ENCODE measurements at places on chromosomes 6 and 20.

DNA sequence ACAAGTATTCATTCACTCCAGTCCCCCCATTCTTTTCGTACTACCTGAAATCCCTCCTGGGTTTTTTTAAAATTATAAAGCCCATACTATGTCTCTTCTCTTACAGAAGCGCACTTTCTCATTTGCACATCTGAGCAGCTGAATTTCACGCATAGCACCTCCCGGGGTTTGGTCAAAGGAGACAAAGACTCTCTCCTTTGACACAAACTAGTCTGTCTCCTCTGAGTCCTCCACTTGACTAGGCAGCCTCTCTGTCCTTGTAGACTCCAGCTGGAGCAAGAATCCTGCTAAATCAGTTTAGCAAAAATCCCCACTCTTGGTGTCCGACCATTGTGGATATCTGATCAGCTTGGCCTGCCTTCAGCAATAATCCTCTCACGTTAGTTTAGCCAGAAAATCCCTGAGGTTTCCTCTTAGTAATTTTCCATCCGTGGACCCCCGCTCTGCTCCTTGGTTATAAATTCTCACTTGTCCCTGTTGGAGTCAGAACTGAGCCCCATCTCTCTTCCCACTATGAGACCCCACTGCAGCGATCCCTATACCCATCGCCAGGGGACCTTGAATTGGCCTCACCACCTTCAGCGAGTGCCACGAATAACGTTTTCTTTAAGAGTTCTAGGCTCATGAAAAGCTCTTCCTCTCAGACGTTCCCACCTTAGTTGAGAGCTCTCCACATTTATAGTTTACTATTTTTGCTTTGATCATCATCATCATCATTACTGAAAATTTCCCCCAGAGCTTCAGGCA, 29.0 kb downstream of the PDYN start:
- DNase-seq = no peak

GRCh38 chr20:34251619-34252018, 10.4 kb downstream of the ASIP start:
- DNase-seq = no peak

GRCh38 chr6:166456395-166457156, 73.8 kb upstream of the MPC1 start:
- no peak for DNase-seq

- no peak for DNase-seq
Observed at GRCh38 chr6:52522655-52523054, 54.2 kb downstream of the TRAM2 start.

- DNase-seq = no peak
Observed at GRCh38 chr20:22562620-22563019, 21.8 kb downstream of the FOXA2 start.

- peak; percentile 14 for DNase-seq
Observed at GRCh38 chr20:19211661-19212468, 577 bp upstream of the SLC24A3 start.

GRCh38 chr6:42105156-42105648, 37.2 kb downstream of the C6orf132 start:
- DNase-seq = no peak

DNA sequence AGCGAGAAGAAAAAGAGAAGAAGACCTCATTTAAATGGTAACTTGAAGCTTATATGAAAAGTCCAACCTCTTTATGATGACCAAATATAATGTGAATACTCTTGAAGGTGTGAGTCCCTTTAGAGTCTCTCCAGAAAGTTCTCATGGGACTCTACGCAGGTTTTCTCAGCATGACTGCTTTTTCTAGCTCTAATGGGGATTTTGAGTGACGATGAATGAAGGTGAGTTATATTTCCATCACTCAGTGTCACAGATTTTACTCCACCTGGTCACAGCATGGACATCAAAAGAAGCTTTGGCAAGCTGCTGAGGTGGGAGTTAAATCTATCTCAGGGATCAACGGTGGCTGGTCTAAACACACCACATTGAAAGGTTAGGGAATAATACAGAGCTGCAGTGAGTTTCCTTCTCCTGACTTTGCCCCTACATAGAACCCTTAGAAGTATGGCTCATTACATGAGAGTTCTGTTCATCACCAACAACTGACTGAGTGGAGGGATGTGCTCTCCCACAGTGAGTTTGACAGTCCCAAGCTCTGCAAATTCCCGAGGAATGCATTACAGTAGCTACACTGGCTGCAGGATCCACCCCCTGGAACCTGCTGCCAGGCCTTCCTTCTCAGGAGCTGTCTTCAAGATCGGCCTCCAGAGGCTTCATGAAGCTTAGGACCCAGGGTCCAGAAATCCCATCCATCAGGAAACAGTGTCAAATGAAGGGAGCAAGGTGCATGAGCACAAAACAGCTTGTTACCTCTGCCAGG, 126.8 kb downstream of the FOXC1 start:
- DNase-seq = no peak
